ENCODE measurements at places on chromosomes 12 and 14. TPM values are rescaled to one million over a fixed set of nuclear protein-coding genes. Genes with fewer than 3 reads are reported as not detected.
A peak's percentile ranks its signal among the peaks of the same experiment; 100 is the strongest.

Gene KRT5
- 0.32 TPM for total RNA-seq

DNA sequence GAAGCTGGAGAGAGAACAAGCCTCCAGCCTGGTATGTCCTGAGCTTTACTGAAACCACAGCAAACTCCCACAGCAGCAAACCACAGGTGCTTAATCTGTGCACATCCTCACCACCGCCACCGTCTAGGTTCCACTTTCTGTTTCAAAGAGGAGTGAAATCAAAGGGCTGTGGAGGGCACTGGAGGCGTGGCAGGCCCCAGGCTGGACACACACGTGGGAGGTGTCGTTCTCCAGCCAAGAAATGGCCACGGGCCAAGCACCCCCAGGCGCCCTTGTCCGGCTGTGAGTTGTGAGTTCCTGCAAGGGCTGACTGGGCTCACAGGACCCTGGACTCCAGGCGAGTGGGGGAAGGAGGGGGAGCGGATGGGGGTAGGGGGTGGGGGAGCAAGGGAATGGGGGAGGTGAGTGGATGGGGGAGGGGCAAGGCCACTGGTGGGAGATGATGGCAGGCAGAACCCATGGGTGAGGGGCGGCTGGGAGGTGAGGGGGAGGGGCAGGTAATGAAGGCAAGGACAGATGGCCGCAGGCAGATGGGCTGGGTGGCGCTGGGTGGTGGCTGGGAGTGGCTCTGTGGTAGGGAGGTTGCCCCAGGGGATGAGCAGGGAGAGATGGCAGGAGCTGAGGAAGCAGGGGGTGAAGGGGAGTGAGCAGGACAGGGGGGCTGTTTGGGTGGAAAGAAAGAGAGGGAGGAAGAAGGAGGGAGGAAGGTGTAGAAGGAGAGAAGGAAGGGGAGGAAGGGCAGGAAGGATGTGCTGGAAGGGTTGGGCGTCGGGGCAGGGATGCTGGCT, 86.7 kb downstream of the NCOR2 start:
- DNase-seq = peak; percentile 95

GRCh38 chr14:26867171-26867757, 269.4 kb upstream of the NOVA1 start:
- DNase-seq = peak; percentile 51

DNA sequence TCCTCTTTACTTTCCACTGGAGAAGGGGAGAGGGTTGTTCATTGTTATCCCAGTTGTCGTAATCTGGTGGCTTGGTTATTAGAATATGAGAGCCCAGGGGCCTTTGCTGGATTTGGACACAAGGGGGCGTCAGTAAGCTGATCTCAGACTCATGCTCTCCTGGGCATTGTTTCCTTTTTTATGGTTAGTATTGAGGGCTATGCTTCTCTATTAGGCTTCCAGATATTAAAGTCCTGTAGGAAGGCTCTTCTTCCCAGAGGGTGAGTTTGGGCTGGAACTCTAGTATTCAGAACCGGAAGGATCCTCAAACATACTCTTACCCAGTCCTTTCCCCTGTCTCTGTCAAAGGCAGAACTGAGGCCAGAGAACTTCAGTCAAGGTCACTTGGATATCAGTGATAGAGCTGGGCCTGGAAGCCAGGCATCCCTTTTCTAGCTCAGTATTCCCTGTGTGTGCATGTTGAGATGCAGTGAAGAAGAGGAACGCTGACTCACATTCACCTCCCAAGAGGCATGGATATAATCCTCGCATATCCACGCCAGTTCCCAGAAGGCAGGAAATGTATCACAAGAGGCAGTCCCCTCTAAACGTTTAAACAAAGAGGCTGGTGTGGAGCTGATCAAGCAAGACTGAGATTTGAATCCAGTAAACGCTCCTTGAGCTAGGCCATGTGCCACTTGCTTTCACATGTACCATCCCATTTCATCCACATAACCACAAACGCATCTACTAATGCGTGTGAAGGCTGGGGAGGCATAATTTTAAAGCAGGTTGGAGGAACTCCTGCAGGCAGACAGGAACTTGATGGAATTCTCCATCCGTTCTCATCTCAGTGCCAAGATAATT, 41.6 kb downstream of the UBE3B start:
- peak; percentile 76 for DNase-seq

- DNase-seq = no peak
Observed at GRCh38 chr14:37590428-37591139, 4.5 kb downstream of the FOXA1 start.

GRCh38 chr14:89212386-89213235, 204.4 kb downstream of the FOXN3 start:
- no peak for DNase-seq

Data from fibroblast of villous mesenchyme (primary cell).